ENCODE measurements at places on chromosomes 7 and 10. TPM values are rescaled to one million over a fixed set of nuclear protein-coding genes. Genes with fewer than 3 reads are reported as not detected.

DNA sequence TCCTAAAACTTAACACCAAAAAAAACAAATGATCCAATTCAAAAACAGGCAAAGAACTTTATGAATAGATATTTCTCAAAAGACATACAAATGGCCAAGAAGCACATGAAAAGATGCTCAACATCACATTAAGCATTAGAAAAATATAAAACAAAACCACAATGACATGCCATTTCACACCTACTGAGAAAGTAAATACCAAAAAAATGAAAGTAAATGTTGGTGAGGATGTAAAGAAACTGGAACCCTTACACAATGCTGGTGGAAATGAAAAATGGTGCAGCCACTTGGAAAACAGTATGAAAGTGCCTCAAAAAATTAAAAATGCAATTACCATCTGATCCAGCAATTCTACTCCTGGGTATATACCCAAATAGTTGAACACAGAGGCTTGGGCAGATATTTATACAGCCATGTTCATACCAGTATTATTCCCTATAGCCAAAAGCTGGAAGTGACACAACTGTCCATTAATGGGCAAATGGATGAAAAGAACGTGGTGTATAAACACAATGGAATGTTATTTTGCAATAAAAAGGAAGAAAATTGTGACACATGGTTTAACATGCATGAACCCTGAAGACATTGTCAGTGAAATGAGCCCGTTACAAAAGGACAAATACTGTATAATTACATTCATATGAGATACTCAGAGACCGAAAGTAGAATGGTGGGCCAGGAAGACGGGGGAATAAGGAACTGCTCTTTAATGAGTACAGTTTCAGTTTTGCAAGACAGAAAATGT, 89.0 kb downstream of the JMJD1C start:
- H3K36me3 ChIP-seq = peaks cover 17% of the 10 kb centered on the region
- H3K4me1 ChIP-seq = peaks cover 21% of the 10 kb centered on the region
- H3K27ac ChIP-seq = no peak overlapping the region
- H3K4me3 ChIP-seq = no peak overlapping the region
- DNase-seq = no peak

GRCh38 chr10:68223535-68224165, 8.3 kb downstream of the ATOH7 start:
- no peaks in the 10 kb centered on the region for H3K36me3 ChIP-seq
- DNase-seq = no peak
- H3K4me3 ChIP-seq = no peak overlapping the region

DNA sequence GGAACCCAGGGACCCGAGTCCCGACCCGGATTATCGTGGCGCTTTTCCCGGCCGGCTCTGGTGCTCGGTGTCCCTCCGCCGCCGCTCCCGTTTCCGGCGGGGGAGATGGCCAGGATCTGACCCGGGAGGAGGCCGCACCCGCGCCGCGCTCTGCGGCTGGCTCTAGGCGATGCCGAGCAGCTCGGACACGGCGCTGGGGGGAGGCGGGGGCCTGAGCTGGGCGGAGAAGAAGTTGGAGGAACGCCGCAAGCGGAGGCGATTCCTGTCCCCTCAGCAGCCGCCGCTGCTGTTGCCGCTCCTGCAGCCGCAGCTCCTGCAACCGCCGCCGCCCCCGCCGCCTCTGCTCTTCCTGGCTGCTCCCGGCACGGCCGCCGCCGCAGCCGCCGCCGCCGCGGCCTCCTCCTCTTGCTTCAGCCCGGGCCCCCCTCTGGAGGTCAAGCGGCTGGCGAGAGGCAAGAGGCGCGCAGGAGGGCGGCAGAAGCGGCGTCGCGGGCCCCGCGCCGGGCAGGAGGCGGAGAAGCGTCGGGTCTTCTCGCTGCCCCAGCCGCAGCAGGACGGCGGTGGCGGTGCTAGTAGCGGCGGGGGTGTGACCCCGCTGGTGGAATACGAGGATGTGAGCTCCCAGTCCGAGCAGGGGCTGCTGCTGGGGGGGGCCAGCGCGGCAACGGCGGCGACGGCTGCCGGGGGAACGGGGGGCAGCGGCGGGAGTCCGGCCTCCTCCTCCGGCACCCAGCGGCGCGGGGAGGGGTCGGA, 593 bp downstream of the CDK13 start:
- H3K27ac ChIP-seq = peak overlapping the region; percentile 100
- no peaks in the 10 kb centered on the region for H3K27me3 ChIP-seq
- H3K36me3 ChIP-seq = peaks cover 37% of the 10 kb centered on the region

GRCh38 chr10:121574519-121575166, 23.6 kb downstream of the FGFR2 start:
- H3K27me3 ChIP-seq = no peaks in the 10 kb centered on the region
- no peak overlapping the region for H3K27ac ChIP-seq
- DNase-seq = no peak

- no peak overlapping the region for H3K4me3 ChIP-seq
- H3K27me3 ChIP-seq = no peaks in the 10 kb centered on the region
- H3K4me1 ChIP-seq = no peaks in the 10 kb centered on the region
- no peak overlapping the region for H3K27ac ChIP-seq
- no peak for DNase-seq
These were observed 258.9 kb downstream of the SUGCT start for GRCh38 chr7:40393660-40394059.

DNA sequence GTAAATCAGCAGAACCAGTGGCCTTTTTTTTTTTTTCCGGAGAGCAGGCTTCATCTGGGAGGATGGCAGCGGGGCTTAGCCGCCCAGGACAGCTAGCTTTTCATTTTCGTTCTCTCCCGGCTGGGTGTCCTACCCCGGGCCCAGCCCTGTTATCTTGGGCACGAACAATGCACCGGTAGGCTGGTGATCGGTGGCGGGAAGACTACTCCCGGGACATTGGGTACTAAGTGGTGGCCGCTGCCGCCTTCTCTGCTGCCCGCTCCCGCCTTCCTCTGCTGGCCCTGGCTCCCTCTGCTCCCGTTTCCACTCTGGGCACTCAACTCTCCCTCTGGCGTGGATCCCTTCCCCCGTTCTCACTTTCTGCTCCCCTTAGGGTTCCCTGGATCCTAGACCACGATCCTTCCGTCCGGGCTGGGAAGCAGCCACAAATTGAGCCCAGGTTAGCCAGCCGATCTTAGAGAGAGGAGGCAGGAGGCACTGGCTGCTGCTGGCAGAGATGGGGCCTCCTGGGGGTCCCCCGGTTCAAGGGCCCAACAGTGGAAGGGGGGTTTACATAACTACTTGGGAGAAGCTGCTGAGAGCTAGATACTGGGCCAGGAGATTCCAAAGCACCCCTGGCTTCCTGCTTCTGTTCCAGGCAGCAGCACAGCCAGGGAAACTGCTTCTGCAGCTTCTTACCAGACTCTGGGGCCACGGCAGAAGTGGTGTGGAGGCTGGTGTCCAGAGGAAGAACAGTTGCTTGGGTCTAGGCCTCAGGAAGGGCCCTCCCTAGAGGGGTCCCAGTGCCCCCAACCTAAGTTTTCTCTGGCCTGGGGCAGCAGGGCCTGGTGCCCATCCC, 1.8 kb downstream of the TLX1 start:
- no peak overlapping the region for H3K27ac ChIP-seq
- H3K27me3 ChIP-seq = peaks cover 87% of the 10 kb centered on the region
- no peak overlapping the region for H3K4me3 ChIP-seq
- no peak for DNase-seq
- H3K36me3 ChIP-seq = no peaks in the 10 kb centered on the region

CLRN3 gene
- total RNA-seq = not detected

DNA sequence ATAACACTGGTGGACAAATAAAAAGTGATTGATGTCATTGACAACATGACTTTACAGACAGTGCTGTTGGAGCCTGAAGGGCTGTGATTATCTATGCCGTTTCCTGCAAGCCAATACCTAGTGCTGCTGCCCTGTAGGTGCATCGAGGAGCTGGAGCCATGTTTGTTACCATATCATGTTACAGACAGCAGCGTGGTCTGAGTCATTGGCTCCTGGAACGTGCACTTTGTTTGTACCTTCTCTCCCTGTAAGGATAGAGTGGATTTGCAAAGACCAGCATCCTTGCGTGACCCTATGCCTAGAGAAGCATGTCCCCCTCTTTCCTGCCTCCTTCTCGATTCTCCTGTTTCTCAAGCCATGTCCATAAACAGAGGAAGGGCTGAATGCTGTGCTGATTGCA, 597.2 kb downstream of the TYW1 start:
- no peak overlapping the region for H3K4me3 ChIP-seq
- H3K4me1 ChIP-seq = no peaks in the 10 kb centered on the region
- H3K27ac ChIP-seq = no peak overlapping the region
- H3K27me3 ChIP-seq = no peaks in the 10 kb centered on the region
- no peaks in the 10 kb centered on the region for H3K36me3 ChIP-seq

DNA sequence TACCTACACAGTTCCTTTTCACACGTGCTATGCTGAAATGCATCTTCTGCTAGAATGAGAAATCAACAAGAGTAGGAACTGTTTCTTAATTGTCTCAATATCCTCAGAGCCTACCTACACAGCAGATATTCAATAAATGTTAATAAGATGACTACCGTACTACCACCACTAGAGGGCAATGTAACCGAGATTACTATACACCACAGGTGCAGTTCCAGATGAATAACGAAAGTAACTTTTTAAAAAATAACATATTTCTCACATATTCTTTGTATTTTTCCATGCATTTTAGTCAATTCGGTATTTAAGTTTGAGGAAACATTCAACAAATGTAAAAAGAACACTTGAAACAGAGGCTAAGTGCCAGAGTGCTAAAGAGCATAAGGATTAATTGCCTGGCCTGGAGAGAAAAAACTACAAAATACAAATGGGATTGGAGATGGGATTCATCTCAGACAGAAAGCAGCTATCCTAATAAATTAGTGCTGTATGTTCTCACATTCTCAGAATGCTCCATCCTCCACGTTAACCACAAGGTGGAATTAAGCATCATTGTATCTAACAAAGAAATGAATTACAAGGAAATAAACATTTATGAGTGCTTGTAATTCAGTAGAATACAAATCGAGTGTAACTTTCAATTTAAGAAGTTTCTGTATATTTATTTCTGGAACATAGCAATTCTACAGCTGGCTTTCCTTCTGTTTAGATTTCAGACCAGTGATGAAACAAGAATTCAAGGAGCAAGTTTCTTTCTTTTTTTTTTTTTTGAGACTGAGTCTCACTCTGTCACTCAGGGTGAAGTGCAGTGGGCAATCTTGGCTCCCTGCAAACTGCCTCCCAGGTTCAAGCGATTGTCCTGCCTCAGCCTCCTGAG, 20.3 kb upstream of the HECTD2 start:
- H3K27me3 ChIP-seq = peaks cover 23% of the 10 kb centered on the region
- peak; percentile 56 for DNase-seq
- peaks cover 9% of the 10 kb centered on the region for H3K4me1 ChIP-seq
- peak overlapping the region; percentile 59 for H3K27ac ChIP-seq
- H3K4me3 ChIP-seq = no peak overlapping the region

ZNF488 gene
- not detected for total RNA-seq

- no peaks in the 10 kb centered on the region for H3K36me3 ChIP-seq
- DNase-seq = no peak
- no peaks in the 10 kb centered on the region for H3K27me3 ChIP-seq
- no peaks in the 10 kb centered on the region for H3K4me1 ChIP-seq
These were observed 91.6 kb downstream of the UNCX start for GRCh38 chr7:1324028-1324900.

- DNase-seq = no peak
- H3K36me3 ChIP-seq = peaks cover 2% of the 10 kb centered on the region
- peaks cover 11% of the 10 kb centered on the region for H3K4me1 ChIP-seq
- H3K4me3 ChIP-seq = no peak overlapping the region
- no peak overlapping the region for H3K27ac ChIP-seq
- peaks cover 5% of the 10 kb centered on the region for H3K27me3 ChIP-seq
These were observed 7.8 kb upstream of the OPN4 start for GRCh38 chr10:86646532-86646931.

- no peak for DNase-seq
- no peaks in the 10 kb centered on the region for H3K36me3 ChIP-seq
- peaks cover 9% of the 10 kb centered on the region for H3K4me1 ChIP-seq
- H3K27me3 ChIP-seq = peaks cover 26% of the 10 kb centered on the region
These were observed 161.8 kb downstream of the NRF1 start for GRCh38 chr7:129773328-129773731.

NAT16 gene
- total RNA-seq = not detected

- H3K36me3 ChIP-seq = peaks cover 27% of the 10 kb centered on the region
- H3K27me3 ChIP-seq = peaks cover 12% of the 10 kb centered on the region
- H3K4me3 ChIP-seq = peak overlapping the region; percentile 91
These were observed 1.0 kb downstream of the PFKP start for GRCh38 chr10:3068201-3068967.

PARP12 gene
- total RNA-seq = 129 TPM

DNA sequence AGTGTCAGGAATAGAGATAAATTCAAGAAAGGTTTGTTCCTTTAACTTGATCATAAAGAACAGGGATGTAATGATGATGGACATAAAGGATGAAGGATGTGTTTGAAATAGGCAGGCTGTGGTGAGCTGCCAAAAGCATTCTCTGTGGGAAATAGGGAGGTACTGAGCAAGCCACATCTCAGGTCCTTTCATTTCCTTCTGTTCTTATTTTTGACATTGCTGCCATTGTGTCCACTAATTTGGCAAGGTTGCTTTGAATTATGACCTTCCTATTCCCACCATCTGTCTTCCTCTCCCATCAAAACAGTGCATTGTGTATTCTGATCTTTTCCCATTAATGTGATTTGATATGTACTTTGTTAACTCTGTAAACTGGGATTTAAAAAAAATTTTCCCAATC, 9.4 kb downstream of the SCRN1 start:
- no peak for DNase-seq
- H3K27me3 ChIP-seq = peaks cover 26% of the 10 kb centered on the region
- H3K36me3 ChIP-seq = no peaks in the 10 kb centered on the region
- H3K4me3 ChIP-seq = no peak overlapping the region
- no peak overlapping the region for H3K27ac ChIP-seq

DNA sequence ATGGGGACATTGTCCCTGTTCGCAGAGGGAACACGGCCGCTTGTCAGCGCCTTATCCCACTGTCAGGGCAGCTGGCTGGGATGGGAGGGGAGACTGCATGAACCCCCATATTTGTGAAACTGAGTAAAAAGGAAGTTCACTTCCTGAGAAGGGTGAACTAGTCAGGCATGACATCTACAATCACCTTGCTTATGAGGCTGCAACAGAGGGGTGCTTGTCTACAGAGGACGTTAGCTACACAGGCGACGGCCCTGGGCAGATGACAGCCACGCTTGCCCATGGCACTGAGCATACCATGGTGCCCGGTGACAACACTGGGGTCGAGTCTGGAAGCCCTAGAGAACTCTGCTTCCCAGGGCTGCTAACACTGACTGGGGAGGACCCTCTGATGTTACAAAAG, 46.0 kb upstream of the KDM7A start:
- peaks cover 41% of the 10 kb centered on the region for H3K4me1 ChIP-seq
- H3K36me3 ChIP-seq = peaks cover 3% of the 10 kb centered on the region
- H3K27ac ChIP-seq = peak overlapping the region; percentile 94
- DNase-seq = no peak
- H3K27me3 ChIP-seq = no peaks in the 10 kb centered on the region
- H3K4me3 ChIP-seq = no peak overlapping the region

DNA sequence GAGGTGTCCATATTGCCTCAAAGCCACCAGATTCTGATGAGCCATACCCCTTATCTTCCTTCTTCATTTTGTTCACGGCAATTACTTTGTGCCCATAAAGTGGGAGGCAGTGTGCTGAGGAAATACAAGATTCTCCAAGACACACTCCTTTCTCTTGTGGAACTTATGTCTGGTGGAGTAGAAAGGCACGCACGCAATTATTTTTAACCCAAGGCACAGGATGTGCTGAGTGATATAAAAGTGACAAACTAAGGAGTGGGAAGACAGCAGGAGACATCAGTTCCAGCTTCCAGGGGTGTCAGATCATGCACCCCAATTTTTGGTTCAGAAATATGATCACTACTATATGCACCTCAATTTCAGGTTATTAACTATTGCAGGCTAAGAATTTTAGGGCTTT, 94.7 kb upstream of the PDCD4 start:
- DNase-seq = no peak
- peaks cover 29% of the 10 kb centered on the region for H3K4me1 ChIP-seq
- H3K27ac ChIP-seq = no peak overlapping the region

Data from activated CD4-positive, alpha-beta T cell treated with anti-CD3 and anti-CD28 coated beads, Interleukin-2, amount 10 ng/mL, durations not matched to agents 7 days and 5 days (primary cell).